GM20000 (cell line): ENCODE measurements at places on chromosomes 13 and 19.

DNA sequence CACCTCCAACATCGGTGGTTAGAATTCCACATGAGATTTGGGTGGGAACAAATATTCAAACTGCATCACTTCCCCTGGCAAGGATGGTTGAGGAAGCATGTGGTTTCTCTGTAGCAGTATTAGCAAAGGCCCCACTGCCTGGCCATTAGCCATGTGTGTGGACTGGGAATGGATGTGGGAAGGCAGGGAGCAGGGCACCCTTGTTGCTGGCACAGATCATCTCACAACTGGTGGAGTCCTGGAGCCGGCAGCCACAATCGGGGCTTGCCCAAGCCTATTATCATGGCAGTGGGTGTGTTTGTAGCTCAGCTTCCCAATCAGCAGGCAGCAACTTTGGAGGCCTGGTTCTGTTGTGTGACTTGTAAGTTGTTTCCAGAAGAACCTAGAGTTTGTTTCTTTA lies 391.9 kb downstream of the DLEU7 start:
- DNase-seq: no peak

DNA sequence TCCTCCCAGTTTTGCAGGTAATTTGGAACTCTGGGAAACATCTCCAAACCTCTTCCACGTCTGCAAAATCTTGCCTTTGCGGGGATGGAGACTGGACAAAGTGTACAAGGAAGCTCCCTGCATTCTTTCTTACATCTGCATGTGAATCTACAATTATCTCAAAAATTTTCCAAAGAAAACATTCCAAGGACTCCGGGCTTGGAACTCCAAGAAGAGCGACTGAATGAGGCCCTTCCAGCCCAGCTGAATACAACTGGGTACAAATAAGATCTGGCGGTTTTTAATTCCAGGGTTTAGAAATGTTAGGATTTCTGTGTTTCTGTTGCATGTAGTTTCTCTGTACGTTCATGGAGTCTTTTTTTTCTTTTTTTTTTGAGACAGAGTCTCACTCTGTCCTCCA lies 28.5 kb downstream of the EXOC3L2 start:
- no peak for DNase-seq

- no peak for DNase-seq
Observed at GRCh38 chr13:71712988-71713653, 153.9 kb downstream of the DACH1 start.

- DNase-seq: no peak
Observed at GRCh38 chr13:28147495-28147894, 9.2 kb downstream of the PAN3 start.

- DNase-seq: no peak
Observed at GRCh38 chr13:78636495-78636894, 22.5 kb downstream of the OBI1 start.

- DNase-seq: no peak
Observed at GRCh38 chr13:30418075-30418716, 4.1 kb upstream of the UBE2L5 start.

GRCh38 chr13:24215126-24215525 lies 54.6 kb downstream of the SPATA13 start:
- no peak for DNase-seq

- DNase-seq: no peak
Observed at GRCh38 chr19:11018179-11018578, 57.3 kb downstream of the SMARCA4 start.

- no peak for DNase-seq
Observed at GRCh38 chr13:26300140-26300539, 46.2 kb downstream of the CDK8 start.

DNA sequence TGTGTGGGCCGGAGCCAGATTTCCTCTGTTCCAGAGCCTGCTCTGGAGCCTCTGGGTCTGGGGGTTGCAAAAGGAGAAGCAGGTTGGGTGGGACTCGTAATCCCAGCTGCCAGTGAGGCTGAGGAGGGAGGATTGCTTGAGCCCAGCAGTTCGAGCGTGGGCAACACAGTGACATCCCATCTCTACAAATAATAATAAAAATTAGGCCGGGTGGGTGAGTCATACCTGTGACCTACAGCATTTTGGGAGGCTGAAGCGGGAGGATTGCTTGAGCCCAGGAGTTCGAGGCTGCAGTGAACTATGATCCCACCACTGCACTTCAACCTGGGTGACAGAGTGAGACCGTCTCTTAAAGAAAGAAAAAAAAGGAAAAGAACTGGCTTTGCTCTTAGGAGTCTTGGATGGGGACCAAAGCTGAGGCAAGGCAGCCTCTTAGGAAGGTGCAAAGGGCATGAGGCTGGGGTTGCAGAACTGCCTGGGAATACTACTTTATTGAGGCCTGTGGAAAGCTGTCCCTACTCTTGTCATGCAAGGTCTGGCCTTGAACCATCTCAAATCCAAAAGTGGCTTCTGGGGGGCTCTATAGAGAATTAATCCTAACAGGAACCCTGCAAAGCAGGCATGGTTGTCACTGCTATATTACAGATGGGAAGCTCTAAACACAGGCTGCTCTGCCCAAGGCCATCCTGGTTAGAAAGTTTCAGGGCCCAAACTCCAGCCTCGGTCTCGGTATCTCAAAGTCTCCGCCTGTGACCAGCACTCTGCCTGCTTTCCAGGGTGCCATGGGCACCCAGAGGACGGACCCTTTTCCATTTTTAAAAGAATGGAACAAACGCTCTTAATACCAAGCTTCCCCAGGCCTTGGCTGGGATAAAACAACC lies 880 bp upstream of the C19orf12 start:
- no peak for DNase-seq

DNA sequence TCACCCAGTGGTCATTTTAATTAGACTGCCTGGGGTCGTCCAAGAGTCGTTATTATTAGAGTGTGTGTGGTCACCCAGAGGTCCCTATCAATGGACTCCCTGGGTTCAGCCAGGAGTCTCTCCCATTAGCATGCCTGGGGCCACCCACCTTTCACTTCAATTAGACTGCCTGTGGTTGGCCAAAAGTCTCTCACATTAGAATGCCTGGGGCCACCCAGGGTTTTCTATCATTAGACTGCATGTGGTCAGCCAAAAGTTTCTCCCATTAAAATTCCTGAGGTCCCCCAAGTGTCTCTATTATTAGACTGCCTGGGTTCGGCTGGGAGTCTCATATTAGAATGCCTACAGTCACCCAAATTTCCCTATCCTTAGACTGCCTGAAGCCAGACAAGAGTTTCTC lies 1472.6 kb downstream of the UQCRFS1 start:
- no peak for DNase-seq
